ENCODE measurements at places on chromosomes 16 and 17.

GRCh38 chr17:56096026-56096810 is 57.1 kb upstream of the ANKFN1 start:
- no peak for DNase-seq

GRCh38 chr17:49480836-49481615 is 14.1 kb upstream of the NGFR start:
- no peak for DNase-seq

- no peak for DNase-seq
Observed at GRCh38 chr17:19346351-19347255, 15.9 kb downstream of the B9D1 start.

DNA sequence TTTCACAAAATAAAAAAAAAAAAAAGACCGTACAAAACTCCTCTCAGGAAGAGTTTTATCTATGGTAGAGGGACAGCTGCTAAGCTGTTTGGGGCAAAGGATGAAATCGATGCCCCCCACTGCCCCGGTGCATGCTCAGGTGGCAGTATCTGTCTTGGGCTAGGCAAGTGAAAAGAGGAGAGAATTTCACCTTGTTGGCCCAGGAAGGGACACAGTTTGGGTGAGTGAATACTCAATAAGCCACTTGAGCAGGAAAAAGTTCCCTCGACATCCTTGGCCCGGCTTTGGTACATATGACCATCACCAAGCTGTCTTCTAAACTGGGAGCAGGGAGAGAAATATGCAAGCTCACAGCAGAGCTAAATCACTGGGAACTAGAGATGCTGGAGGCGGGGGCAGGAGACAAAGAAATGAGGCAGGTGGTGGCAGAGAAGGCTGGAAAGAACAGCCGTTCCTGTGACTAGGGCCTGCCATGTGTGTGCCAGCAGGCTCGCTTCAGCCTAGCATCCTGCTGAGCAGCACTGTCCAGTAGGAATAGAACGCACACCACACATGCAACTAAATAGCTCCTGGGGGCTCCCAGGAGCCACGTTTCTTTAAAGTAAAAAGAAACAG is 8.2 kb upstream of the EIF1 start:
- DNase-seq, result no peak

GRCh38 chr17:37239690-37240334 is 136.0 kb upstream of the C17orf78 start:
- no peak for DNase-seq

GRCh38 chr16:535446-536405 is 8.2 kb downstream of the CAPN15 start:
- no peak for DNase-seq
